Omental fat pad (tissue), 4 donors: ENCODE measurements at places on chromosomes 6 and 20. TPM values are rescaled to one million over a fixed set of nuclear protein-coding genes. Genes with fewer than 3 reads are reported as not detected.

DNA sequence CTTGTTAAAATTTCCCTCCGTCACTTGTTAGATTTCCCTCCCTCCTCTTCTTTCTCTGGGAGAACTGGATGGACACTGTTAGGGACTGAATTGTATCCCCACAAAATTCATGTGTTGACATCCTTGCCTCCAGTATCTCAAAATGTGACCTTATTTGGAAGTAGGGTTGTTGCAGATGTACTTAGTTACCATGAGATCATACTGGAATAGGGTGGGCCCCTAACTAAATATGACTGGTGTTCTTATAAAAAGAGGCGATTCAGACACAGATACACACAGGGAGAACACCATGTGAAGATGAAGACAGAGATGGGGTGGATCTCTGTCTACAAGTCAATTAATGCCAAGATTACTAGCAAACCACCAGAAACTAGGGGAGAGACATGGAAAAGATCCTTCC is 139.5 kb downstream of the ALDH8A1 start:
- no peak for DNase-seq

Gene BACH2
- total RNA-seq, result 9.1 TPM

DNA sequence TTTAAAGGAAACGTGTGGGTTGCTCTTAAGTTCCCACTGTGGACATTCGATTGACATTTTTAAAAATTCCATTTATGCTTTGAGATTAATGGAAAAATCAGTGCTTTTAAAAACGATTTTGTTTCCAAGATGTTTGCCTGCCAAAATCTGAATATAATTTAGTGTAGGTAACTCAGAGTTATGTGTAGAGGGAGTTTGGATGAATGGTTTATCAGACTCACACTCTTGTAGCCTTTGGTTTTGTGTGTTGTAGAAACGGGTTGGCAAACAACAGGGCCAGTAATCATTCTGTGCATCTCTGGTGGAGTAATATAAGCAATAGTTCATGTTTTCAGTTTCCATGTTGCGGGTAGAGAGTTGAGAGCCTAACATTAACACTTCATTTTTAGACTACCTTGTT is 140.6 kb downstream of the RPS12 start:
- DNase-seq, result no peak

GRCh38 chr6:4521070-4521469 is 255.1 kb upstream of the CDYL start:
- no peak for DNase-seq

- no peak for DNase-seq
These were observed 23.0 kb upstream of the NFATC2 start for GRCh38 chr20:51565298-51566144.

- no peak for DNase-seq
These were observed 213.1 kb downstream of the PHACTR1 start for GRCh38 chr6:12929678-12930077.

GRCh38 chr20:48460681-48461080 is 367.1 kb downstream of the PREX1 start:
- no peak for DNase-seq

DNA sequence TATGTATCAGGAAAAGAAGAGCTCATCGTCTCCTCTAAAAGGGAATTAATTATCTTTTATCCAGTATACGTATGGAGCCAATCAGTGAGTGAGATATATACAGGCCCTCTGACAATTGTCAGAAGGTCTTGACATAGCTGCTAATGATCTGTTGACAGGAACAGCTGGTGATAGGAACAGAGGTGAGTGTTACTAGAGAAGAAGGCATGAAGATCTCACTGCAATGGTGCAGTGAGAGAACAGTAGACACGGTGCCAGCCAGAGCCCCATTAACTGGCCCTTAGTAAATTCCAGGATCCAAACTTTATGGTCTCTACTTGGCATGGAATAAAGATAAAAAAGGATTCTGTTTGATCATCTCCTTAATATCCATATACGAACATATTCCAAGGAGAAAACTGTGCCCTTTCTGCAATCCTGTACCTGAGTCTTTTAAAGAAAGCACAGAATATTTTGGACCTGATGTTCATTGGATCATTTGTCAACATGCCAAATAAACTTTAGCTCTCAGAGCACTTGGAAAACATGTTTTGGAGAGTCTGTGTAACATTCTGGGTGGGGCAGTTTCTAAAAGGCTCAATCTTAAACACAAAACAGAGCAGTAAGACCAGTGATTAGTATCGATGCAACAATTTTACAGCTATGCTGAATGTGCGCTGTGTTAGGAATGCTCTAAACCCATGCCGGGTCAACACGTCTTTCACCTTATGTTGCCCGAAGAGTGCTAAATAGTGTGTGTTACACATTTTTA is 135.8 kb upstream of the CITED2 start:
- DNase-seq, result no peak

DNA sequence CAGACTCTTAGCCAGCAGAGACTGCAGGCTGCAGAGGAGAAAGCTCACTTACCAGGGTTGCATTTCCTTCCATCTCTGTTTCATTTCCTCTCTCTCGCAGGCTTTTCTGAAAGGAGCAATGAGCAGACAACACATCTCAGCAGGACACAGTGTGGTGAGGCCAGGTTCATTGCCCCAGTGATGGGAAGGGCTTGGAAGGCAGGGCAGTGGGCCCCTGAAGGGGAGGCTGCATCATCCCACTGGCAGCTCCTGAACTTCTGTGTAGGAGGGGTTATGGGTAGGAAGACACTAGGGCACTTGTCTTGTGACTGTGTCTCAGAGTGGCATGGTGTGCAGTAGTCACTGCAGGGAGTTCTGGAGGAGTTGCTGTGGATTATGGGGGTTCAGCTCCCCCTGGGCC is 246.8 kb downstream of the QKI start:
- no peak for DNase-seq

DNA sequence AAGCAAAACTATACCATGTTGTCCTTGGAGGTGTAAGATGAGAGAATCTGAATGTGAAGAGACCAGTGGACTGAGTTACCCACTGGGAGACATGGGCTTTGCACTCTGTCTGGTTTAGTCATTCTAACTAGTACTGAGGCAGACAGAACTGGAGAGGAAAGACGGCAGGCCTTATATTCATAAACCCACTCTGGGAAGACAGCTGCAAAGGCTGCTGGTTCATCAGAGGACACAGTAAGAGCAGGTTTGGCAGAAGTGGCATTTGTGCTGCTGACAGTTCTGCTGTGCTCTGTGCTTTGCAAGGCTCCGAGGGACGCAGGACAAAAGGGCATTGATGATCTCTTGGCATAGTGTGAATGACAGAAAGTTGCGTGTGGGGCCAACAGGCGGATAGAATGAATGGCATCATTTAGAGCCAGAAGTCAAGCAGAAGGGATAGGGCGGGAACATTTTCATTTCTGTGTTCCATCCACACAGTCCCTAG is 142.3 kb upstream of the TENT5A start:
- DNase-seq, result no peak

- DNase-seq, result no peak
These were observed 196.3 kb downstream of the SYNDIG1 start for GRCh38 chr20:24665741-24666191.

- no peak for DNase-seq
These were observed 26.6 kb downstream of the ENPP3 start for GRCh38 chr6:131663578-131664165.

Gene SCUBE3
- total RNA-seq, result 0.47 TPM

GRCh38 chr6:108877046-108877751 is 29.0 kb downstream of the ARMC2 start:
- peak; percentile 36 for DNase-seq

DNA sequence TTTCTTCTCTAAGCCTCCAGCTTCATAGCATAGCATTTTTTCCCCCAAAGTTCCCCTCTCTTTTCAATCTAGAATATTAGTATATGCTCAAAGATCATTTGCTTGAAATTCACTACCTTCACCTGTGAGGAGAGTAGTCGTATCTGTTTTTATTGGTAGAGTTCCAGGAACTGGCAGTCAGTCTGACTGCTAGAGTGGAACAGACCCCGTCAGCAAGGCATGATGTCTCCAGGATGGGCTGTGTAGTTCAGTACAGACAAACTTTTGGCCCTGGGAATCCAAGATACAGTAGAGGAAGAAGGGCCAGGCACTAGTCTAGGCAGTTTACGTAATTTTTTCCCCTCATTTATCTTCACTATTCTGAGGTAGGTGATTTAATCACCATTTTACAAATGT is 29.1 kb downstream of the RALY start:
- no peak for DNase-seq

DNA sequence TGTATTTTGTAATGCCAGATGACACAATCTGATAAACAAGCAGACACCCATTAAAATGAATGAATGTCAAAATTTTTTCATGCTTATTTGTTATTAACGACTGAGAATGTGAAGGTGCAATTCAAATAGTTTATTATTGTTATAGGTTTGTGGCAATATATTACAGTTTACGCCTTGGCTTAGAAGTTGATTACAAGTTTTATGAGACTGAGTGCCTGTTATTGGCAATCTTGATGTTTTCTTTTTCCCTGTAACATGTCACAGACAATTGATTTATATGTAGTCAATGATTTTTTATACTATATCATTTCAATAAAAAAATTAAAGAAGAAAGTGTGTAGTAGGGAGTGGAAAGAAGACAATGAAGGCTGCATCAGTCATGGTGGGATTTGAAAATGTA is 144.1 kb upstream of the EEF1E1 start:
- DNase-seq, result no peak

- no peak for DNase-seq
These were observed 57.0 kb upstream of the VSTM2L start for GRCh38 chr20:37845878-37846277.

GRCh38 chr6:69775585-69775849 is 21.3 kb downstream of the LMBRD1 start:
- no peak for DNase-seq

DNA sequence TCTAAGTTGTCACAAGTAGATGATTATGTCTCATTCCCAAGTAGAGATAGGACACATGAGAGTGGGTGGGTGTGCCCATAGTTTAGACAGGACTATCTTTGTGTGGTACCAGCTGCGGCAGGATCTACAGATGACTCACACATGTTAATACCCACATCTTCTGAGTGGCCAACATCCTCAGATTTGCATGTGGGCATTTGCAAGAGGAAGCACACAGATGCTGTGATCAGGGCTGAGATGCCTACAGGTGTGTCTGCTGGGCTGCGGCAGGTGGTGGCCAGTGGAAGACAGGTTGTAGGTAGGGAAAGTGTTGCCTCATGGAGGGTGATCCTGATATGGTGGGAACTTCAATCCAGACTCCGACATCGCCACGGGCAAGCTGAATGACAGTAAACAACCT is 50.8 kb downstream of the UTRN start:
- no peak for DNase-seq

Gene PPP1R14C
- not detected for total RNA-seq

GRCh38 chr20:13251904-13252297 is 30.8 kb downstream of the ISM1 start:
- DNase-seq, result no peak

GRCh38 chr20:14332866-14333265 is 4.5 kb downstream of the FLRT3 start:
- no peak for DNase-seq

Gene SUMO4
- total RNA-seq, result 5.3 TPM

DNA sequence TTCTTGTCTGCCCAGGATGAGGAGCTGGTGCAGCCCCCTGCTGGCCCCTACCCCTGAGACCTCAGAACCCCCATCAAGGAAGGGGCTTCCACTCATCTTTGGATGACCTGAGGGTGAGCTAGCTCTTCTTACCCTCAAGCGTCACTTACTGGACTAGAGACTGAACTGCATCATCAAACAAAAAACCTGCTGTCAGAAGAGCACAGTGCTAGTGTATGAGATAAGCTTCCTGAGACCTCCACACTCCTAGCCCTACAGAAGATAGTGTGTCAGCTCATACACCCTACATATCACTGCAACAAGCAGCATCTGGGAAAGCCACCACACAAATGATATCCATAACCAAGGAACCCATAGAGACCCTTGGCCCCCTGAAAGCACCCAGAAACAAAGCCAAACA is 15.0 kb downstream of the SLC22A16 start:
- no peak for DNase-seq

Gene KIF6
- not detected for total RNA-seq

GRCh38 chr6:127969701-127970100 is 68.8 kb upstream of the THEMIS start:
- DNase-seq, result no peak

Gene DNAJC5
- total RNA-seq, result 56.3 TPM

GRCh38 chr6:14360565-14360964 is 243.0 kb downstream of the CD83 start:
- DNase-seq, result no peak

- DNase-seq, result no peak
These were observed 26.0 kb downstream of the TRAM2 start for GRCh38 chr6:52550870-52551269.

GRCh38 chr6:134098276-134098675 is 45.9 kb upstream of the SLC2A12 start:
- DNase-seq, result no peak

GRCh38 chr20:2538931-2539720 is 2.8 kb downstream of the TMC2 start:
- DNase-seq, result no peak

DNA sequence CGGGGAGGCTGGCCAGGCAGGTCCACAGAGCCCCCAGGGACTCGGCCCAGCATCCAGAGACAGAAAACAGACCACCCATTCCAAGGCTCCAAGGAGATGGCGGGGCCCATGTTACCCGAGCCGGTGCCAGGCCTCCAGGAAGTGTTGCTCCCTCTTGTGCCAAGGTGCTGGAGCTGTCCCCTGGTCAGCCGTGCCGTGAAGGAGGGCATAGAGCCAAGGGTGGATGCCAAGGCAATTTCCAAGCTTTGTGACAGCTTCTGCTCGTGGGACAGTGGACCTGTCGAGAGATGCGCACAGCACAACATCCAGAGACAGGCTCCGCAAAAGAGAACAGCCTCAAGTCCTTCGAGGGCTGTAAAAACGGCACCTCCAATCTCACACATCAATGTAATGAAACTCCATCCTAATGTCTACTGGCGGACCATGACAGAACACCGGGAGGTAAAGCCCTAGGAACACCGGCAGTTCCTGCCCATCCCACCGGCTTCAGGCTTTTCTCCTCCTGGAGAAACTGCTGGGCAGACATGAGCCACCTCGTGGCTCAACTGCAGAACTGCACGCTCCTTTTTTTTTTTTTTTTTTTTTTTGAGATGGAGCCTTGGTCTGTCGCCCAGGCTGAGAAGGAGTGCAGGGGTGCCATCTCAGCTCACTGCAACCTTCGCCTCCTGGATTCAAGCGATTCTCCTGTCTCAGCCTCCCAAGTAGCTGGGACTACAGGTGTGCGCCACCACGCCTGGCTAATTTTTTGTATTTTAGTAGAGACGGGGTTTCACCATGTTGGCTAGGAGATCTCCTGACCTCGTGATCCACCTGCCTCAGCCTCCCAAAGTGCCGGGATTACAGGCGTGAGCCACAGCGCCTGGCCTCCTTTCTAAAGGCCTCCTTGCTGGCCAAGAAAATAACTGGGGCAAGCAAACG is 30.9 kb upstream of the AVP start:
- no peak for DNase-seq

- DNase-seq, result no peak
These were observed 25.1 kb upstream of the GSTA4 start for GRCh38 chr6:53020005-53020744.

Gene SLC24A3
- 9.9 TPM for total RNA-seq

- peak; percentile 82 for DNase-seq
These were observed 39.4 kb downstream of the KIAA1755 start for GRCh38 chr20:38221119-38221589.

Gene MACROD2
- 54.1 TPM for total RNA-seq

GRCh38 chr6:149405823-149406765 is 6.0 kb downstream of the SUMO4 start:
- no peak for DNase-seq
